ENCODE measurements at places on chromosomes 13 and 19.

- DNase-seq: no peak
These were observed 25.4 kb downstream of the ZNF90 start for GRCh38 chr19:20103091-20103740.

DNA sequence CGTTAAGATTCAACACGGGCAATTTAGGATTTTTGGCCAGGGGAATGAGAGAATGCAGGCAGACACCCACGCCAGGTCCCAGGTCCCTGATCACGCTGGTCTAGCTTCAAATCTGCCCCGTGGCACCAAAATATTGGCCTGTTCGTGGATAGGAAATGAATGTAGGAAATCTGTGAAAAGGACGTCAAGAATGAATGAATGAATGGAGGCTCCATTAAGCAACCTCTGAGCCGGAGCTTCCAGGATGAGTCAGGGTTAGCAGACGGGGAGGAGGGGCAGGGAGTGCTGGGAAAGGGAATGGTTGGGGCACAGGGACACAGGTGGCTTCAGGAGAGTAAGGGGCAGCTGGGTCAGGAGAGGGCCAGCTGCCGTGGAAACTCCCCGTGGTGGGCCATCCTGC is 4.2 kb downstream of the SULT2B1 start:
- DNase-seq: no peak

- no peak for DNase-seq
These were observed 136.0 kb upstream of the MIR17HG start for GRCh38 chr13:91211510-91211909.

GRCh38 chr13:58298556-58299135 is 667.1 kb downstream of the PCDH17 start:
- no peak for DNase-seq

DNA sequence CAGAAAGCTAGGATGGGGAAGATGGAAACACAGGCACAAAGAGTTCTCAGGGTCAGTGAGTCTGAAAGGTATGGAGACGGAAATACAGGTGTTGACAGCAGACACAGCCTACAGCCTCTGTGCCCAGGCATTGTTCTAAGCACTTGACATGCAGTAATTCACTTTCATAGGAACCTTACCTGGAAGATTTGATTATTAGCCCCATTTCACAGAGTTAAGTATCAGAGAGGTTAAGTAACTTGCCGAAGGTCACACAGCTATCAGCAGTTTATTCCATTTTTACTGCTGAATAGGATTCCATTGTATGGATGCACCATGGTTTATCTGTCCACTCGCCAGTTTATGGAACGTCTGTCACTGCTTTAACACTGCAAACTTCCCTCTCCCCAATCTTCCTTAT is 13.2 kb downstream of the KLK4 start:
- no peak for DNase-seq

DNA sequence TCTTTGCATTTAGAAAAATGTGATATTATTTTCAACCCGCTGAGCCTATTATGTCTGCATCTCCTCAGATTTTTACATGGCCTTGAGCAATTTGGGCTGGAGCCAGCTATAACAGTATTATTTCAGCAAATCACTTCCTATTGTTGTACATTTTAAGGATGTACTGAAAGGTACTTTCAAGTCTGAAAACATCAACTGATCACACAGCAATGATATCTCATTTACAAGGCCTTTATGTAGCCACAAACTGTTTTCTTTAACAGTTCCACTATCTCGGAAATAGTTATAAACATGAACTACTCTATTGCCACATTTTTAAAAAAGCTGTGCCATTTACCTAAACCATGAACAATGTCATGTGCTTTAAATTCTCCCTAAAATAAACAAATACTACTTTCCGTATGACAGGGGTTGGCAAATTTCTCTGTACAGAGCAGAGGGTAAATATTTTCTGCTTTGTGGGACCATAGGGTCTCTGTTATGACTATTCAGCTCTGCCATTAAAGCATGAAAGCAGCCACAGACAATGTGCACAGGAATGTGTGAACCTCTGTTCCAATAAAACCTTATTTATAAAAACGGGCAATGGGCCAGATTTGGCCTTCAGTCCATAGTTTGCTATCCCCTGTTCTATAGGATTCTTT is 560.4 kb downstream of the GPC6 start:
- no peak for DNase-seq

GRCh38 chr13:95623141-95623540 is 21.4 kb downstream of the DZIP1 start:
- no peak for DNase-seq
